Subcutaneous preadipocyte (primary cell): ENCODE measurements at places on chromosomes 4 and X. TPM values are rescaled to one million over a fixed set of nuclear protein-coding genes. Genes with fewer than 3 reads are reported as not detected.

The AMER1 gene
- total RNA-seq: 1.8 and 2.3 TPM in 2 replicates

The ANAPC4 gene
- total RNA-seq: 26.1 and 28.7 TPM in 2 replicates

The AKAP14 gene
- total RNA-seq: not detected in 2 replicates

The BTK gene
- total RNA-seq: not detected in 2 replicates

The CRMP1 gene
- under 0.01 TPM in 1 of 2 replicates, not detected in the other for total RNA-seq

The ZNF81 gene
- total RNA-seq: 4.0 and 5.9 TPM in 2 replicates

The CXCL1 gene
- 45.4 and 46.7 TPM in 2 replicates for total RNA-seq

The NAA10 gene
- total RNA-seq: 70.4 and 74.6 TPM in 2 replicates

The CXorf49 gene
- total RNA-seq: not detected in 2 replicates

The PPP2R2C gene
- total RNA-seq: under 0.01 and 0.20 TPM in 2 replicates

The F8A2 gene
- not detected in 2 replicates for total RNA-seq

The PJA1 gene
- 15.4 and 15.6 TPM in 2 replicates for total RNA-seq

The SMPX gene
- total RNA-seq: not detected in 2 replicates

The YIPF7 gene
- not detected in 2 replicates for total RNA-seq

The NRK gene
- 0.20 and 0.37 TPM in 2 replicates for total RNA-seq

The GNRHR gene
- total RNA-seq: not detected in 2 replicates

The OPRPN gene
- total RNA-seq: not detected in 2 replicates

The APLN gene
- 0.73 and 0.78 TPM in 2 replicates for total RNA-seq

The ADH1A gene
- total RNA-seq: not detected in 2 replicates

The ETNPPL gene
- total RNA-seq: not detected in 2 replicates

The DOK7 gene
- under 0.01 TPM in 1 of 2 replicates, not detected in the other for total RNA-seq

The GLRB gene
- total RNA-seq: 1.5 and 4.1 TPM in 2 replicates

The PHOX2B gene
- not detected in 2 replicates for total RNA-seq

The AMBN gene
- not detected in 2 replicates for total RNA-seq

The SGMS2 gene
- total RNA-seq: 80.5 and 109 TPM in 2 replicates

The GAGE1 gene
- total RNA-seq: not detected in 2 replicates

The CCKAR gene
- total RNA-seq: not detected in 2 replicates

The UCHL1 gene
- 85.6 and 314 TPM in 2 replicates for total RNA-seq

The RAB39B gene
- total RNA-seq: 0.37 and 1.6 TPM in 2 replicates

The JAKMIP1 gene
- not detected in 2 replicates for total RNA-seq

The GLUD2 gene
- total RNA-seq: 2.5 and 3.7 TPM in 2 replicates

The TRIM2 gene
- total RNA-seq: 27.2 and 56.5 TPM in 2 replicates

The PDE6B gene
- 0.37 and 0.39 TPM in 2 replicates for total RNA-seq

The GRSF1 gene
- total RNA-seq: 79.4 and 81.5 TPM in 2 replicates

The RADX gene
- total RNA-seq: 1.8 and 6.1 TPM in 2 replicates

The TEC gene
- total RNA-seq: 1.5 and 1.6 TPM in 2 replicates

The PDZD4 gene
- under 0.01 and 0.20 TPM in 2 replicates for total RNA-seq

The USP26 gene
- not detected in 2 replicates for total RNA-seq

The SSX2 gene
- not detected in 2 replicates for total RNA-seq

The DCAF12L1 gene
- not detected in 2 replicates for total RNA-seq

The HTN1 gene
- total RNA-seq: not detected in 2 replicates

The CT45A3 gene
- not detected in 2 replicates for total RNA-seq

The MGAT4D gene
- total RNA-seq: not detected in 2 replicates

The TBX22 gene
- total RNA-seq: not detected in 2 replicates

The RPA4 gene
- 1.8 and 2.6 TPM in 2 replicates for total RNA-seq

The PDLIM3 gene
- 0.59 and 1.1 TPM in 2 replicates for total RNA-seq

The PROM1 gene
- not detected in 2 replicates for total RNA-seq

The ENPEP gene
- total RNA-seq: 0.37 and 0.78 TPM in 2 replicates

The TMEM156 gene
- 0.20 TPM in 1 of 2 replicates, not detected in the other for total RNA-seq

The PAGE4 gene
- not detected in 2 replicates for total RNA-seq

The TEX13D gene
- total RNA-seq: not detected in 2 replicates

The ODAPH gene
- under 0.01 TPM in 1 of 2 replicates, not detected in the other for total RNA-seq

The MAGEC3 gene
- total RNA-seq: not detected in 2 replicates

The WNK3 gene
- under 0.01 and 0.20 TPM in 2 replicates for total RNA-seq
